ENCODE measurements at places on chromosomes 1 and 21. TPM values are rescaled to one million over a fixed set of nuclear protein-coding genes. Genes with fewer than 3 reads are reported as not detected.

Gene AIM2
- total RNA-seq = 2.1 TPM

DNA sequence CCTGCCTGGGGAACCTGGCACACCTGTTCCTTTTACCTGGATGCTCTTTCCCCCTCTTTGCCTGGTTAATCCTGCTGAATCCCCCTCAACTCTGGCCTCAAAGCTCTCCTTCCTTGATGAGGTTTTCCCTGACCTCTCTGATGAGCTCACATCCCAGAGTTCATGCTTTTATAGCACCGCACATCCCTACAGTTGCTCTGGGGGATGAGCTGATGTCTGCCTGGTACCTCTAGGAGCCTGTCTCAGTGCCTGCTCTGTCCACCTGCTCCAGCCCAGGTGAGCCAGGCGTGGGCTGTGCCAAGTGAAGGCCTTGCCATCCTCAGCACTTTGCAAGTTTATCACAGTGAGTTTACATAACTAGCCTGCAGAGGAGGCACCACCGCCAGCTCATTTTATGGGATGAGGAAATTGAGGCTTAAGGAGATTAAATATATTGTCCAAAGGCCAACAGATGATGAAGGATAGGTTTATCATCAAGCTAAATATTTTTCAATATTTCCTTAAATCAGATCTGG lies 58.6 kb upstream of the TMPRSS2 start:
- DNase-seq = no peak
- H3K27ac ChIP-seq = no peak overlapping the region
- no peaks in the 10 kb centered on the region for H3K36me3 ChIP-seq
- no peaks in the 10 kb centered on the region for H3K4me1 ChIP-seq
- H3K4me3 ChIP-seq = no peak overlapping the region

Gene TMEM240
- 3.6 TPM for total RNA-seq

GRCh38 chr1:173853074-173853473 lies 14.7 kb downstream of the GAS5 start:
- peaks cover 11% of the 10 kb centered on the region for H3K36me3 ChIP-seq
- no peak for DNase-seq
- H3K27me3 ChIP-seq = no peaks in the 10 kb centered on the region
- H3K4me3 ChIP-seq = no peak overlapping the region

DNA sequence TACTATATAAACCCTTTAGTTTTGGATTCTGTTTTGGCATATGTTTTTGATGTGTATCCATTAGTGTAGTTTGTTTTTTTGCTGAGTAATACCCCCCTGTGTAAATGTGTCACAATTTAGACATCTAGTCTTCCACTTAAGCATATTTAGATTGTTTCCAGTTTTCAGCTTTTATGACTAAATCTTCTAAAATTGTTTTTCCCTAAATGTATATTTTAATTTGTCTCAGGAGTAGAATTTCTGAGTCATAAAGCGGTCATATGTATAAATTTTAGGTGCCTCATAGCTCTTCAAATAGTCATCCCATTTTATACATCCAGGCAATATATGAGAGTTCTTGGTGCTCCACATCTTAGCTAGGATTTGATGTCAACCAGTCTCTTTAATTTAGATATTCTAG lies 1348.0 kb downstream of the MRPL39 start:
- H3K4me3 ChIP-seq = no peak overlapping the region
- H3K4me1 ChIP-seq = no peaks in the 10 kb centered on the region
- no peaks in the 10 kb centered on the region for H3K36me3 ChIP-seq
- H3K27ac ChIP-seq = no peak overlapping the region
- H3K27me3 ChIP-seq = no peaks in the 10 kb centered on the region

DNA sequence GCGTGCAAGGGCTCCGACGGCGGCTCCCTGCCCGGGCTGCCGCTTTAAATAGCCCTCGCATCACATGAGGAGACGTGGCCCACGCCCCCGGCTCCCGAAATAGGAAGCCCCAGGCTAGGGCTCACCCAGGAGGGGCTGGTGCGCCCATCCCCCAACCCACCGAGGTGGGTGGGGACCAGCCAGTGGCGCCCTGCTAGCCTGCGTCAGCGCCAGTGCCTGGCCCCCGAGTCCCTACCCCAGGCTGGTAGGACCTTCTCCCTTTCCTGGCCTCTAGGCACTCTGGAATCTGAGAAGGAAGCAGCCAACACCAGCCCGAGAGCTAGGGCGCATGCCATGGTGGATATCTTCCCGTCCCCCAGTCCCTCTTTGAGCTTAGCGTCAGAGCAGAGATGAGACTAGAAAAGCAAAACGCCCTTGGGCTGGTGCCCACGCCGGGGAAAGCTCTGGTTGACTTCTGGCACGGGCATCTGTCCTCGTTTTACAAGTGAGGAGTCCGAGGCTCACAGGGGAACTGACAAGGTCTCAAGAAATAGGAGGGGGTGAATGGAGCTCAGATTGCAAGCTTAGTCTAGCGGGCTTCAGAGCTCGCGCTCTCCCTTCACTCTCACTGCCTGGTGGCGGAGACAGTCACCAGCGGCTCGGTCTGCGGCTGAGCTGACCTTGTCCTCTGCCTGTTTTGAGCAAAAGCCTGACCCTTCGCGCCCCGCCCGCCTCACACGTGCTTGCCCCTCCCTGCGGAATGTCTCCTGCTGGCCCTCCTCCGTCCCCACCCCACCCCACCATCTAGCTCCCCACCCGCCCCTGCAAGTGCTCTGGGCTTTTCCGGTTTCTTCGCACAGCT lies at the start of gene FABP3:
TSS of gene FABP3 (minus strand) at position 21 of the 841 bp plus-strand sequence. CDS start 62 bp downstream, outside the sequence.
- H3K4me1 ChIP-seq = peaks cover 8% of the 10 kb centered on the region
- H3K36me3 ChIP-seq = no peaks in the 10 kb centered on the region
- peak within 1 kb of the TSS; percentile 61 for H3K4me3 ChIP-seq
- peak; percentile 91 for DNase-seq

DNA sequence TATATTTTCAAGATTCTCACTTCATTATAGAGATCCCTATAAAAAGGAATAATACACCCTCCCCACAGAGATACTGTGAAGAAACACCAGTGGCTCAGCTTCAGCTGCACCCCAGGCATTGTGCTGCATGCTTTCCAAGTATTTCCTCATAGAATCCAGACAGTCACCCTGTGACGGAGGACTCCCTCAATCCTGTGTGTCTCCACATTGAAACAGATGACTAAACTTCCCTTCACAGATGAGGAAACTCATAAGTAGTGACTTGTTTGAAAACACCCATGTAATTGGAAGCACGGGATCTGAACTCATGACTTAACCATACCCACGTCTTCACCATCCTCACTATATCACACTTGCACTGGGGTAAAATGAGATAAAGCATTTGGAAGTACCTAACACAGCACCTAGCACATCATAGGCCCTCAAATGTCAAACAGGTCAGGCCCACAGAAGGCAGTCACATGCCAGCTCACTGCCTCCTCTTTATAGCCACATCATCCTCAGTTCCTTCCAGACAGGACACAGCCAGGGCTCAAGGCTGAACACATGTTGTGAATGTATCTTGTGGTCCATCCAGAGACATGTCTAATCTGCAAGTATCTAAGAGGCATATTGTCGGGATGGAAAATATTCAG lies 55.2 kb downstream of the GPR161 start:
- DNase-seq = no peak
- H3K4me1 ChIP-seq = no peaks in the 10 kb centered on the region
- H3K36me3 ChIP-seq = peaks cover under 1% of the 10 kb centered on the region
- H3K4me3 ChIP-seq = no peak overlapping the region
- H3K27ac ChIP-seq = no peak overlapping the region

Gene CLCA4
- total RNA-seq = not detected

DNA sequence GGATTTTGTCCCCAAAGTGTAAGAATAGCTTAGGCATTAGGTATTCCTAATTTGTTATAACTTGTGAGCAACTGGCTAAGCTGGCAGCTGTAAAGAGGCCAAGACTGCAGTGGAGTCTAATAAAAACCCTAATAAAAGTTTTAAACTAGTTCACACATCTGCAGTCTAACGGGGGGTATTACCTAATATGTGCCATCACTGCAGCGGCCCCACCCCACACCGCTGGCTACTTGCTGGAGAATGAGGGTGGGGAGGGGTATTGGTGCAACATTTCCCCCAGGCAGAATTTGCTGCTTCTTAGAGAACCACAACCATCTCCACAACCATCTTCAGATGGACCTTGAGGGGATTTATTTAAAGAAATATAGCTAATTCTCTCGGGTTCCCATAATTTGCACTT lies 135.0 kb downstream of the ZC3H11B start:
- no peaks in the 10 kb centered on the region for H3K36me3 ChIP-seq
- H3K27ac ChIP-seq = no peak overlapping the region
- DNase-seq = no peak
- no peaks in the 10 kb centered on the region for H3K27me3 ChIP-seq
- H3K4me1 ChIP-seq = no peaks in the 10 kb centered on the region
- no peak overlapping the region for H3K4me3 ChIP-seq

Gene PAFAH2
- total RNA-seq = 7.6 TPM

DNA sequence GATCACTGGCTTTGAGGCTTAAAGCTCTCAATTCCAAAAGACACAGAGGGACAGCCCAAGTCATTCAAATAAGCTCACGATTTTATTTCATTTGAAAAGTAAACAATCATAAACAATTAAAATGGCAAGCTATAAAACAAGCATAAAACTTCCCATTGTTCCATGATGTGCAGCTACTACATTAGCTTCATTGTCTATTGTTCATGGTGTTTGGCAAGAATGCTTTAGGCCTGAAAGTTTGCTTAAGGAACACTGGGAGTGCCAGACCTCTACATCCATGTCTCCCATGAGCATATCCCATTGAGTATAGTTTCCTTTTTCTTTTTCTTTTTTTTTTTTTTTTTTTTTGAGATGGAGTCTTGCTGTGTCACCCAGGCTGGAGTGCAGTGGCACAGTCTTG lies 286.1 kb upstream of the ESRRG start:
- no peak for DNase-seq
- H3K27ac ChIP-seq = no peak overlapping the region
- H3K27me3 ChIP-seq = peaks cover 1% of the 10 kb centered on the region
- H3K36me3 ChIP-seq = no peaks in the 10 kb centered on the region
- H3K4me1 ChIP-seq = no peaks in the 10 kb centered on the region

DNA sequence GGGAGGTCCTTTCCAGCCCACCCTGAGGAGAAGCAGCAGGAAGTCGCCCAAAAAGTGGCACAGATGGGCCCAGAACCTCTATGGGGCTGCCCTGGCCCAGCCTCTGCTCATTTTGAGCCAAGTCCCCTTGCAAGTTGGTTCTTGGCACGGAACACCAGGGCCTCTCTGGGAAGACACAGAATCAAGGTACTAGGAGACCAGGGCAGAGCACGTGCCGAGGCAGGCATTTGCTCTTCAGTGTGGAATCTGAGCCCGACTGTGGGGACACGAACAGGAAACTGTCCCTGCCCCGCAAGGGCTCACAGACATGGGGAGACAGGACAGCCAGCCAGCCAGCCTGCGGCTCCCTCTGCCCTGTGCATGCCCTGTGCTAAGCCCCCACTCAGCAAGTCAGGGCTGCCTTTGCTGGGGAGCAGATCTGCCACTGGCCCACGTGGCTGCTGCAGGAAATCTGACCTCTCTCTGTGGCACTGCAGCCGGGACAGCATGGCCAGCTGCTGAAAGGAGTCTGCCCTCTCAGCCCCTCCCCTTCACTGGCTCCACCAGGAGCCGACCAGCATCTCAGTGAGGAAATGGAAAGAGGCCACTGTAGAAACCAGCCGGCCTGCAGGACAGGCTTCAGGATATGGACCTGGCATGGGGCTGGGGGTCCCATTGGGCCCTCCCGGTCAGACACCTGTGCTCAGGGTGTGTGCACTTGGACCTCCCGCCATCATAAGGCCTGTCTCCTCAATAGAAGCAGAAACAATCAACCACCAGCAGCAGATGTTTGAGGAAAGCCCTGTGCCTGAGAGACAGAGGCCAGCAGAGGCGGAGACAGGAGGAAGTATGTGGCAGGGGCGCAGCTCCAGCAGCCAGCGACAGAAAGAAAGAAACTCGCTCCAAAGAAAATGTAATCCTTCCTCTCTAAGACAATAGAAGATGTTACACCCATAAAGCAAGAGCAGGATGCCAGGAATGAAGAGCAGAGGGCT lies 3.7 kb downstream of the ARHGEF16 start:
- H3K4me3 ChIP-seq = no peak overlapping the region
- no peak overlapping the region for H3K27ac ChIP-seq
- DNase-seq = no peak
- no peaks in the 10 kb centered on the region for H3K27me3 ChIP-seq
- H3K36me3 ChIP-seq = no peaks in the 10 kb centered on the region
- peaks cover 14% of the 10 kb centered on the region for H3K4me1 ChIP-seq

Gene LCE2A
- not detected for total RNA-seq

DNA sequence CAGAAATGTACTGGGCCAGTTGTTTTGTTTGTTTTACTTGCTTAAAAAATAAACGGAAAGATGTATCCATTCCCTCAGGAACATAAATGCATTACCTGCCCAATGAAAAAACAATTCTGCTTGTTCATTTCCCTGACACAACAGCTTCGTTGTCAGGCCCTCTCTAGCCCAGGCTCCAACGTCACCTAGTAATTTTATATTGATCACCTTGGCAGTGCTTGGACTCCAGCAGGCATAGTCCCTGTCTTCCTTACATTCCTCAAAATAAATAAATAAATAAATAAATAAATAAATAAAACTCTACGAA lies 1.2 kb downstream of the CEP170 start:
- 0 out of 2 replicates have a peak, but pooled peaks cover 3% of the 10 kb centered on the region for H3K4me1 ChIP-seq
- no peak for DNase-seq
- no peaks in the 10 kb centered on the region for H3K27me3 ChIP-seq

Gene NHLH1
- total RNA-seq = 0.39 TPM

GRCh38 chr21:45698493-45699184 lies 55.1 kb downstream of the PCBP3 start:
- no peak for DNase-seq
- H3K27me3 ChIP-seq = no peaks in the 10 kb centered on the region
- H3K36me3 ChIP-seq = no peaks in the 10 kb centered on the region

DNA sequence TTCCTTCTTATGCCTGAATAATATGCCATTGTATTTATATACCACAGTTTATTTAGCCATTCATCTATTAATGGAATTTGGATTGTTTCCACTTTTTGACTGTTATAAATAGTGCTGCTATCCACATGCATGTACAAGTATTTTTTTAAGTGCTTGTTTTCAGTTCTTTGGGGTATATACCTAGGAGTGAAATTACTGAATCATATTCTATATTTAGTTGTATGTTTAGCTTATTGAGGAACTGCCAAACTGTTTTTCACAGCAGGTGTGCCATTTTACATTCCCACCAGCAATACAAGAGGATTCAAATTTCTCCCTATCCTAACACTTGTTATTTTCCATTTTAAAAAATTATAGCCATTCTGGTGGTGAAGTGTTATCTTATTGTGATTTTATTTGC lies 7.6 kb upstream of the HJV start:
- no peak overlapping the region for H3K27ac ChIP-seq
- no peak for DNase-seq
- H3K4me3 ChIP-seq = no peak overlapping the region
- H3K36me3 ChIP-seq = no peaks in the 10 kb centered on the region
- H3K4me1 ChIP-seq = no peaks in the 10 kb centered on the region

Gene CELA3A
- not detected for total RNA-seq

DNA sequence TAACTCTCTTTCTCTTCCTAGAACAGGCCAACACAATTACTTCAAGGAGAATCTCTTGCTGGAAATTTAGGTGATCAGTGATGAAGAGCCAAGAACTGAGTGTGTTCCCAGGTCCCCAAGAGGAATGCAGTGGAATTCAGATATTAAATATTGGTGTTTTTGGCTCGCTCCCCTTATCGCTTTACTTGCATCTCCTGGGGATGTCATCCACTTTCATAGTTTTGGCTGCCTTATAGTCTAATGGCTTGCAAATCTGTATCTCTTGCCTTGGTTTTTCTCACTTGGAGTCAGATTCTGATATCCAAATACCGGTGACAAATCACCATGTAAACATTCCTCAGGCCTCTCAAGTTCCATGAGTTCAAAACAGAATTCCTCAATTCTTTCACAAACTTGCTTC lies 151.0 kb upstream of the C1orf87 start:
- no peak overlapping the region for H3K4me3 ChIP-seq
- no peaks in the 10 kb centered on the region for H3K4me1 ChIP-seq
- H3K27ac ChIP-seq = no peak overlapping the region
- no peak for DNase-seq

Gene SPRR2E
- not detected for total RNA-seq
